ENCODE measurements at places on chromosomes 7 and 10. TPM values are rescaled to one million over a fixed set of nuclear protein-coding genes. Genes with fewer than 3 reads are reported as not detected.

PNLIPRP2 gene
- total RNA-seq: not detected

GRM3 gene
- total RNA-seq: not detected

FFAR4 gene
- total RNA-seq: not detected

VGF gene
- total RNA-seq: not detected

SEC24C gene
- 56.3 TPM for total RNA-seq

SPDYE18 gene
- not detected for total RNA-seq

NKX2-3 gene
- not detected for total RNA-seq

ARHGEF35 gene
- total RNA-seq: 0.73 TPM

TEX47 gene
- total RNA-seq: not detected

TMEM196 gene
- not detected for total RNA-seq

CYP26C1 gene
- under 0.01 TPM for total RNA-seq

BAMBI gene
- 1.2 TPM for total RNA-seq

AGAP5 gene
- 3.3 TPM for total RNA-seq

CYP2C8 gene
- total RNA-seq: not detected

ZFAND4 gene
- total RNA-seq: 7.4 TPM

HNRNPA2B1 gene
- 132 TPM for total RNA-seq

UCN3 gene
- not detected for total RNA-seq

EDRF1 gene
- total RNA-seq: 27.6 TPM

SLC16A9 gene
- total RNA-seq: 0.59 TPM

HDAC9 gene
- 2.9 TPM for total RNA-seq

CYP3A4 gene
- not detected for total RNA-seq

NKX1-2 gene
- not detected for total RNA-seq

CREB3L2 gene
- 23.1 TPM for total RNA-seq

UCMA gene
- total RNA-seq: not detected

MEIG1 gene
- total RNA-seq: 0.73 TPM

FAM13C gene
- not detected for total RNA-seq

PAPOLB gene
- total RNA-seq: 0.20 TPM

CNPY1 gene
- not detected for total RNA-seq

ABCC2 gene
- 12.1 TPM for total RNA-seq

ASZ1 gene
- not detected for total RNA-seq

RSPH10B gene
- 0.20 TPM for total RNA-seq

NPY4R2 gene
- not detected for total RNA-seq

SEMA4G gene
- total RNA-seq: 0.59 TPM

CNNM1 gene
- 0.59 TPM for total RNA-seq

EXOC4 gene
- total RNA-seq: 92.3 TPM

LOXL4 gene
- 7.2 TPM for total RNA-seq

Data from subcutaneous preadipocyte (primary cell).